ENCODE measurements at places on chromosomes 2 and 18.
A peak's percentile ranks its signal among the peaks of the same experiment; 100 is the strongest.

DNA sequence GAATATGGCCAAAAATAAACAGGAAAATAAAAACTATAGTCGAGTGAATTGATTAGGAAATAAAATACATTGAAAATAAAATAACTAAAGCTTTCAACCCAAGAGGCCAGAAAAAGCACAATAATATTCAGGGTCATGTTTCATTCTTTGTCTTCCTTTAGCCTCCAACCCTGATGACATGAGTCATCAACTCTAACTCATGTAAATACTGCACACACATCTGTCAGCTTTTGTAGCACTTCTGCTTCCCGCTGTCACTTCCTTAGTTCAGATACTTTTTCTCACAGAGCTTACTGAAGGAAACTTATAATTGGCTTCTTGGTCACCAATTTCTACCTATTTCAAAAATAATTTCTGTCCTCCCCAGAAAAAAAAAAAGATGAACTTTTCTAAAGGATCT lies 112.8 kb downstream of the UPP2 start:
- peak; percentile 2 for DNase-seq

DNA sequence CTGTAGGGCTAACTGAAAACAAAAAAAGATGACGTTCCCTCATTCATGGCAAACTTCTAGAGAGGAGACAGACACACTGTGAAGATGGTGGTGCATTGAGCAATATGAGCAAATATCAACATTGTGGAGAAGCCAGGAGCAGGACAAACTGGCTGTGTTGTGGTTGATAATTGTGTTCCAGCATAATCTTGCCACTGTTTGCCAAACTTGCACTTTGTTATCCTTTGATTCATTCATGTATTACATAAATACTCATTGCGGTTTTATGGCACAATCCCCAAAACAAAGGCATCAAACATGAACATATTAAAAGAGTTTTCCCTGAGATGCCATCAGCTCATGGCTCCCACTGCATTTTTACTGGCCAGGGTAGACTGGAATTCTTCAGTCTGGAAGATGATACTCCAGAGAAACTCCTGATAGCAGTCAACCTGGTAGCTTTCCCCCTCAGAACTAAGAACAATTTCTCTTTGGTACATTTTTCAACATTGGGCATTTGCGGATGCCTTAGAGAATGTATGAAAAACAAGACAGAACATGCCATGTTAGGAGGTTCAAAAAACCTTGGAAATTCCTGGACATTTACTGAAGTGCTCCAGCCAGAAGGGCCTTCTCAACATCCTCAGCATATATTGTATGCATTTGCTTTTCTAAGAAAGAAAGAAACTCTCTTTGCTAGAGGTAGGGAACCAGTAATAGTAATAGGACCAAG lies 487.4 kb upstream of the CELF4 start:
- DNase-seq: no peak

DNA sequence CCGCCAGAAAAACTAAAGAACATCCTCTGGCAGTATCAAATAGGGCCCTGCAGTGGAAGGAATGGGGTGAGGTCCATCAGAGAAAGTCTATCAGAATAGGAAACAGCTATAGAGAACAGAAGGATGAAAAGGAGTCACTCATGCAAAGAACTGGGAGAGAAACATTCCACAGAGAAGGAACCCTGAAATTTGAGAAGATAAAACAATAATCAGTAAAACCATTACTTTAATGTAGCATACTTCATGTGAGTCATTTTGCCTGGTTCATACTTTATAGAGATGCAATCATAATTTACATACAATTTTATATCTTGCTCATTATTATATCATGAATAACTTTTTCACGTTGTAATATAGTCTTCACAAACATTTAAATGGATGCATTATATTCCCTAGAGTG lies 402.2 kb downstream of the NCKAP5 start:
- DNase-seq: no peak

DNA sequence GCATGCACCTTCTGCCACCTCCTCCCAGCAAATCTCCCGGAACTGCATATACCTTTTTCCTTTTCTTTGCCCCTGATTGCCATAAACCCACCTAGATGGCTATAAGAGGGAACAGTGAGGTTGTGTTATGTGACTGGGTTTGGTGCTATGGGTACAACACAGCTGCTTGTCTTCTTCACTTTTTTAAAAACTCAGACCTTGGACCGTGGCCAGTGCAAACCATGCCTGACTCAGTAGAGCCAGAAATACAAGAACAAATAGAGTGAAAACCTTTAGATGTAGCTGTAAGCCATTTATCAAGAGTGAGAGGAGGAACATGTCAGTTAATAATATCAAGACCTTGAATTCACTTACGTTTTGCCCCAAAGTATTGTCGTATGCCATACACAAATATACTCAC lies 267.4 kb upstream of the CHAC2 start:
- DNase-seq: no peak

- DNase-seq: no peak
Observed at GRCh38 chr2:234271338-234271737, 220.8 kb downstream of the SPP2 start.

DNA sequence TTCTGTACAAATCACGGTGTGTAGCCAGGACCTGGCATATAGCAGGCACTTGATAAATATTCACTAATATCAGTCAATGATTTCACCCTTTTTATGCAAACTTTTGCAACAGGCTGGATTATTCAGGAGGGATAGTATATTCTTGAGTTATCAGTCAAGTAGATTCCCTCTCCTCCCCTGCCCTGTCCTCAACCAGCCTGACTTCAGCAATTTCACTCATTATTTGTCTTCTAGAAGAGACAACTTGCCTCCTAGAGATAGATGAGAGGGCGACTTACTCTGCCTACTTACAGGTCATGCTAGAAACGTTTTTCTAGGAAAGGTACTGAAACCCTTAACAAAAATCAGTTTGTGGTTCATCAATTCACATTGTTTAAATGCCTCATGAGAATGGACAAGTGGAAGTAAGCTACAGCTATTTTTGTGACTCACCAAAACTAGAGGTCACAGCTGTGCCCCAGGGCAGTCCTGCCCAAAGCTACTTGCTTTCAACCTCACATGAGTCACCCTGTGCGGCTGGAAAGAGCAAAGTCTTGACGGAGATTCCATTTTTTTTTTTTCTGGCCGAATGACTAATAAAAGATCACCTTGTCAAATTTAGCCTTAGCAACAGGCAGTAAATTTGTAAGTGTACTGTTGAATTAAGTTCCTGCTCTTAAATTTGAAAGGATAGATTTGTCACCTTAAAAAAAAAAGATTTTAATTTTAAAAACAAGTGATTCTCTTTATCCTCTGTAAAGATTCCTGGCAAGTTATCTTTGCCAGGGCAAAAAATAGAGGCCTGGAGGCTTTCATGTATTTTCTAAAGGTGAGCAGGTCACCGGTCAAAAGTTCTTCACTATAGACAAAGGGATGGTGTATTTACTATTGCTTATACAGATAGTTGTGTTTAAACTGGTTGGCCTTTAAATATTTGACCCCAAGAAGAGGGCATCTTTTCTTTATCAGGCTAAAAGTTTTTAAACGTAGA lies 109.0 kb upstream of the SLC35G4 start:
- DNase-seq: no peak

GRCh38 chr2:157692768-157693167 lies 64.1 kb upstream of the ACVR1C start:
- no peak for DNase-seq

- no peak for DNase-seq
Observed at GRCh38 chr2:28434600-28434989, 41.9 kb downstream of the FOSL2 start.

DNA sequence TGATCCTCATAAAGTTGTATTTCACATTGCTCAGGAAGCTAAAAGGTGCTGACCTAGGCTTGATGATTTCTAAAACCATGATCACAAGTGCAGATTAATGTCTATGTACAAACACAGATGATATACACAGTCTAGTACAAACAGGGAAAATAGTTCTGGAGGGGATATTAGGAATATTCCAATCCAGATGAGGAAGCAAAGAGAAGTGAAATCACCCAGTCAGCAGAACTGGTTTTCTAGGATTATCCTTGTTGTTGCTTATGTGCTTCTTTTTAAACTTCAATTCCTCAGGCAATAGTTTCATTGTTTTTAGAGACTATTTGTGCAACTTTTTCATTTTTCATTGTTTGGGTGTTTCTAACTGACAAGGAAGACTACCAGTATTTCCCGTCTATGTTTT lies 4.7 kb downstream of the IL1A start:
- no peak for DNase-seq

DNA sequence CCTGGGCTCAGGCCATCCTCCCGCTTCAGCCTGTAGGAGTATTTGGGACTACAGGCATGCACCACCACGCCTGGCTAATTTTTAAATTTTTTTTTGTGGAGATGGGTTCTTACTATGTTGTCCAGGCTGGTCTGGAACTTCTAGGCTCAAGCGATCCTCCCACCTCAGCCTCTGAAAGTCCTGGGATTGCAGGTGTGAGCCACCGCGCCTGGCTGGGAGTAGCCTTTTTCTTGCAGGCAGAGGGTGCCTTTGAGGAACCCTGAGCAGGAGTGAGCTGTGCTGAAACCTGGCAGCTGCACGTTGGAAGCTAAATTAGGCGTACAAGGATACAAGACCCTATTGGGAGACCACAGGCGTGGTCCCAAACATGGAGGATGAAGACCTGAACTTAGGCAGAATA lies 8.0 kb downstream of the CTDSP1 start:
- no peak for DNase-seq

GRCh38 chr2:25409468-25409867 lies 67.7 kb upstream of the DNMT3A start:
- DNase-seq: no peak
